AG08396 (cell line): ENCODE measurements at places on chromosomes 11 and 22.

GRCh38 chr11:640021-640706 is 3.1 kb downstream of the DRD4 start:
- DNase-seq: no peak

DNA sequence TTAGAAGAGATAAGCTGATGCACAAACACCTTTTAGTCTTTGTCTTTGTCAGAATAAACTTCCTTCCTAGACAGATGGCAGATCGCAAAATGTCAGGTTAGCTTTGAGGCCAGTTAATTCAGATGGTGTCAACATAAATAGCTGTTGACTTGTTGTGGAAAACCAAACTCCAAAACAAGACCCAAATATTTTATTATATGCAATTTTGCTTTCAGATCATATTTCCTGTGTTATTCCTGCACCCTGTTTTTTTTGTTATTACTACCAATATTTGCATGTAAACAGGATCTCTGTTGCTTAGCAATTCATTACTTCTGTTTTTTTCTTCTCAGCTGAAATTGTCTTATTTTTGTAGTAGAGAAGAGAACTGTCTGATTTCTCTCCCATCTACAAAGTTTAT is 316.0 kb downstream of the ETS1 start:
- no peak for DNase-seq

DNA sequence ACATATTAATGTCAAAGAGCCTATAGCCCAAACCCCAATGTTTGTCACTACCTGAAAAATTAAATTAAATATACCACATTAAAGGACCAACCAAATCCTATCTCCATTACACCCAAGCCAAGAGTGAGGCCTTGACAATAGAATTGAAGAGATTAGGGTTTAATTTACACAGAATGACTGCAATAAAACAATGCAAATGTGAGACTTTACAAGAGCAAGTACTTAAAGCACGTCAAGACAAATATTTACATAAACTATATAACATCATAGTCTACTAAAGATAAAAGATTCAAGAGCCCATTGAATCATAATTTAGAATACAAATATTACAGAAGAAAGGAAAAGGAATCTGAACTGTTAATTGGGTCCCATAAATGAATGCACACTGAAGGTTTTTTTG is 85.6 kb downstream of the CADM1 start:
- DNase-seq: no peak

DNA sequence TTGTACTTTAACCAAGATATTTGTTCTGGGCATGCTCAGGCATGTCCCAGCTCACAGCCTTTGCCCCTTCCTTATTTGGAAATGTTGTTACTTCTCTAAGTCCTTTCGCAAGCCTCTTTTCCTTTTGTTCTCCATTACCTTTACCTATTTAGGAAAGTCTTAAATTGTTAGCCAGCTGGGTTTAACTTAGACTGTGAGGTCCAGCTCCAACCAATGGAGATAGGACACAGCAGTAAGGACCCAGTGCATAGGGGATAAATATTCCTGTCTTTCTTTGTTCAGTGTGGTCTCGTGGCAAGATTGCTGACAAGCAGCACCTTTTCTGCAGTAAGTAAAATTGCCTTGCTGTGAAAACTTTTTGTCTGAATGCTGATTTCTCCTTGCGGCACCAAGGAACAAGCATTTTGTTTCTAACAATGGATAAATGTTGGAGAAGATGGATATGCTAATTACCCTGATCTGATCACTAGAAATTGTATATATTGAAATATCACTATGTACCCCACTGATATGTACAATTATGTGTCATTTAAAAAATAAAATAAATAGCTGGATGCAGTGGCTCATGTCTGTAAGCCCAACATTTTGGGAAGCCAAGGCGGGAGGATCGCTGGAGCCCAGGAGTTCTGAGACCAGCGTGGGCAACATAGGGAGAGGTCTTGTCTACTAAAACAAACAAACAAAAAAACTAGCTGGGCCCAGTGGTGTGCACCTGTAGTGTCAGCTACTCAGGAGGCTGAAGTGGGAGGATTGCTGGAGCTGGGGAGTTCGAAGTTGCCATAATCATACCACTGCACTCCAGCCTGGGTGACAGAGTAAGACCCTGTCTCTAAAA is 31.9 kb upstream of the FTH1 start:
- no peak for DNase-seq

- DNase-seq: no peak
These were observed 15.1 kb downstream of the STX3 start for GRCh38 chr11:59770319-59770718.
